ENCODE measurements at places on chromosomes 1 and 21.

GRCh38 chr1:62689524-62689923 is 1.3 kb upstream of the DOCK7 start:
- DNase-seq = no peak

DNA sequence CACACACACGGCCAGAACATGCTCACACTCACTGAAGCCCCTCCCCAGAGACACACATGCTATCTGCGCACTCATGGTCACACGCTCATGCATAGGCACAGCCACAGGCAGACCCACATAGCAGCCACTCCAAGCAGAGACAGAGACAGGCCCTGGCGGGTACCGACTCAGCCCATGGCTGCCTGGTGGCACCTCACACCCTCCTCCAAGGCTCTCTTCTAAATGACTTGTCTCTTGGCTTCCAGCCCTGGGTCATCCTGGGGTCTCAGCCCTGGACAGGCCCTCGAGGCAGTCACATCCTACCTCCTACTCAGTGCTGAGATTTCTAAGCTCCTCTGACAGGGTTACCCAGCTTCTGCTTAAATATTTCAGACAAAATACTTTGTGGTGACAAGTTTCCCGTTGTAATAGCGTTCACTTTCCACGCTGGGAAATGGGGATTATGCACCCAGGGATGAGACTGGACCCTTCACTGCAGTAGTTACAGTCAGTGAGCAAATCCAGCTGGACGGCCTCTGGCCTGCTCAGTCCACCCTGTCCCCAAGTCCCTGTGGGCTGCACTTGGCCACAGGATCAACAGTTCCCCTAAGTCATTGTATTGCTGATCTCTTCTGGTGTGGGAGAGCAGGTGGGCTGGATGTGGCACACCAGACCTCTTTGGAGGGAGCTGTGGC is 2.9 kb upstream of the NFASC start:
- no peak for DNase-seq

- DNase-seq = no peak
Measured at GRCh38 chr1:224860488-224861338, 68.8 kb upstream of the DNAH14 start.

GRCh38 chr1:156876281-156876680 is 15.6 kb downstream of the NTRK1 start:
- peak; percentile 68 for DNase-seq

DNA sequence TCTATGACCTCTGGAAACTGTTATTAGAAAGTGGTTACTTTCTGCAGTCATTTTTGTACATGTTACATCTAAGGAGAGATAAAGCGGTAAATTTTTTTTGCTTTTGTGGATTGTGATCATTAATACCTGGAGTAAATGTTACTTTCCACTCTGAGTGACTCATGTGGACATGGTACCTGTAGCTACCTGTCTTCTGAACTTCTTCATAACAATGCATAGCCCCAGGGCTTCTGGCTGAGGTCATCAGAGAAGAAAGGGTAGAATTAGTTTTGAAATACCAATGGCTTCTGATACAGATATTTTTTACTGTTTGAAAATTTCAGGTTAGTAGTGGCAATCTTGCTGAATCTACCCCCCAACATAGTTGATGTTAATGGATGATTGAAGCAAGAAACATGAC is 489.3 kb downstream of the RWDD3 start:
- DNase-seq = no peak

DNA sequence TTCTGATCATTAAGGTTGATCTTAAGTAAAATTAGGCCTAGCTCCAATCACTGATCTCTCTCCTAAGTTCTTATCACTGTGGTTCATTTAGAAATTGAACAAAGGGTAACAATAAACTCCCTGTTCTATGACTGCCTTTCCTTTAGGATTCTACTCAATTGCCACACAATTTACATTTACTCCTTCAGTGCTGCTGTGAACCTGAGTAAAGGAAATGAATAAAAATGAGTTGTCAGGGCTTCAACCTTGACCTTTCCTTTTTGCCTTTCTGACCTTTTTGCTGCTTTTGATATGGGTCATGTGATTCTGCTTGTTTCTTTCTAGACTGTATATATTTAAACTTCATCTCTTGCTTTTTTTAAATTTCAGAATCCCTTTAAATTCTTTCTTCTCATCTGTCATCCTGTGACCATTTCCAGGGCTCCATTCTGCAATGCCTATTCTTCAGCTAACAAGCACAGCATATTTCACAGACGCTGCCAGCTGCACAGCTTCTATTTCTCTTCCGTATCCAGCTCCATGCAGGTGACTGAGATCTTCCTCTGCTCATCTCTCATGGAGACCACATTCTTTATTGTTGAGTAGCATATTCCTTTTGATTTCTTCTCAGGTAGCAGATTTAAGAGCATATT is 3.2 kb downstream of the LRRC8B start:
- no peak for DNase-seq

DNA sequence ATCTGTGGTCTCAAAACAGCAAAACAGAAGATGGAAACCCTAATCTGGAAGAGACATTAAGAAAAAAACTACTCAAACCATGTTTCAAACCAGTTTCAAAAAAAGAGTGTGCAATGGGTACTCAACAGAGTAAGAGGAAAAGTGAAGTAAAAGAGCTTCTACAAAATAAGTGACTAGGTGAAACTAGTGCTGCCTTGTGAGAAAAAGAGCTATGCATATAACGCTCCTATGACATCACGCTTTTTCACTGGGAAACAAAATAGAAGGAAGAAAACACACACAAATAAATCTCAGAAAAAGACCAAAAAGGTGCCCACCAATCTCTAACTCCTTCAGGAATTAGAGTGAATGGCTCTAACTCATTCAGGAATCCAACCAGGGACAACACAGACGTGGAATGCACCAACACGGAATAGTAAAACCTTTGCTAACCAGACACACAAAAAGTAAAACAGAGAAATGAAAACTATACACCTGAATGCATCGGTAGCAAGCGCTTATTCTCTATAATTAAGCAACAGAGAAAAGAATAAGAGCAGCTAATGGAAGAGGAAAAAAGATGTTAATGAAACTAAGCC is 1.3 kb downstream of the FOXJ3 start:
- DNase-seq = no peak

DNA sequence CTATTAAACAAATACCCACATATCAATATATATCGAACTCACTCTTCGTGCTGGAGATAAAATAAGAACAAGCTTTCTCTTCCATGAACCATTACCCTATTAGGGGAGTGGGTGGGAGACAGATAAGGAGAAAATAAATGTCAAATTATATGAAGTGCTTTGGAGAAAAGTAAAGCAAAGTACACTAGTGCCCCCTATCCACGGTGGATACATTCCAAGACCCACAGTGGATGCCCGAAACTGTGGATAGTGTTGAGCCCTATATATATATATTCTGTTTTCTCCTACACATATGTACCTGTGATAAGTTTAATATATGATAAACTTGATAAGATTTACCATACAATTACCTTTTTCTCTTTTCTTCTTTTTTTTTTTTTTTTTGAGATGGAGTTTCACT is 54.6 kb downstream of the FH start:
- DNase-seq = no peak

GRCh38 chr1:186620566-186621350 is 59.5 kb downstream of the PTGS2 start:
- no peak for DNase-seq

DNA sequence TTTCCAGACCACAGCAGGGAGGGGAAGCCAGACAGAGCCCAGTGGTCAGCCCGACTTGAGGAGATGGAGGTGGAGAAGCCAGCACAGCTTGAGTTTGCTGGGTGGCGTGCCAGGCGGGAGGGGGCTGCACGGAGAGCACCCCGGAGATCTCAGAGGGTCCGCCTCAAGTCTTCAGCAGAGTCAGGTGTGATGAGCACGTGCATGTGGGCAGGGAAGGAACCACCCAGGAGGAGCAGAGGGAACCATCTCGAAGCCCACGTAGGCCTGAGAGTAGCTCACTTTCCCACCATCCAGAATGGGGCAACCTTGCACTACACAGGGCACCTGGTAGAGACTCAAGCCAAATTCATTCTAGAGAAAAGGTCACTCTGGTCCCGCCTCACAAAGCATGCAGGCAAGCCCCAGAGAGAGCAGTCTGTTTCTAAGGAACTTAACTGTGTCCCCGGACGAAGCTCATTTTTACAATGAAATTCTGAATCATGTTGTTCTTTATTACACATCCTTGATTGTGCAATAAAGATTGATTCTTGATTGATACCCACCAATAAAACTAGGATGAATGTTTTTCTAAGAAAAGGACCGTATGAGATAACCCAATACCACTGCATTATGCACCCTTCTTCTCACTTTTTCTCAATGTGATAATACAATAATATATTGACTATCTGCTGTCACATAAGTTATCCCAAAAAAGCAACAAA is 64.2 kb downstream of the FHAD1 start:
- DNase-seq = no peak

DNA sequence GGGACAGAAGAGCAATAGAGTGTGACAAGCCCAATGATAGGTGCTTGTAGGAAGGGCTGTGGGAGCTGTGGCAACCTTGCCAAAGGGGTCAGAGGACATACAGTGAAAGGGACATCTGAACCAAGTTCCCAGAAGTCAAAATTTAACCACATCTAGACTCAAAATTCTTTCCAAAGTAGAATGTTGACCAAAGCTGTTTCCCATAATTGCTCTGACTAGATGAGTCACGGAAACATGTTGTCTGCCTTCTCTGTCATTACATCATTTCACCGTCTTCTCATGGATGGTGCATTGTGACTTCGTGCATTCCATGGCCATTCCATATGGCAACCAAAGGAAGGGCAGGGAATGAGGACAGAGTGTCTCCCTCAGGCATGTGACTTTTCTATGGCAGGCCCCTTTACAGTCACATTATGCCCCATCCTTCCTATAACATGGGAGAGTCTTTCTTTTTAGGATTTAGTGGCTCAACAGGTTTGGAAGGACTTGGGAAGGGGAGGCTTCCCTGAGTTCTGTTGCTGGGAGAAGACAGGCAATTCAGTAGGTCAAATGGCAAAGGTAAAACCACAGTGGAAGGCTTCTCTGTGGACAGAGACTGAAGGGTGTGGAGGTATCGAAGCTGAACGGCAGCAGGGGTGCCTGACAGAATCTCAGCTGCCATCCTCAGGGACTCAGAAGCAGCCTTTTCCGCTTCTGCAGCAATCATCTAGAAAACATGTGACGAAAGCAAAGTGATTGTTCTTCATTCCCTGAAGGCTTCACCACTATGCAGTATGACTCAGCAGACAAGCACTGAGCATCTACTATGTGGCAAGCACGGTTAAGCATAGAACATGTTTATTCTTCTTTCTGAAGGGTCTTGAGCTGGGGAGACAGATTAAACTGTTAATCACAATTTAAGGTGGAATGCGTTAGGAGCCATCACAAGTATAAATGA is 24.7 kb downstream of the NPHS2 start:
- no peak for DNase-seq

DNA sequence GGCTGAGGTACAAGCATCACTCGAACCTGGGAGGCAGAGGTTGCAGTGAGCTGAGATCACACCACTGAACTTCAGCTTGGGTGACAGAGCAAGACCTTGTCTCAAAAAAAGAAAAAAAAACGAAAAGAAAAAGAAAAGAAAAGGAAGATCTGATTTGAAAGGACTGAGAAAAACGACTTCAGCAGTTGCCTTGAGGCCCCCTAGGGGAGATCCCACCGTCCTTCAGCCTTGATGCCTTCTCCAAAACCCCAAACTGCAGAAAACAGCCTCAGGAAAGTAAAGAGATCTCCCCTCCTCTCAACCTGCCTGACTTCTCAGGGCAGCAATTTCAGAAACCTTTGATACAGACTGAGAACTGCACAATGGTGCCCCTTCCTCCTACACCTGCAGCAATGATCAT is 50.9 kb upstream of the BCAR3 start:
- DNase-seq = no peak

DNA sequence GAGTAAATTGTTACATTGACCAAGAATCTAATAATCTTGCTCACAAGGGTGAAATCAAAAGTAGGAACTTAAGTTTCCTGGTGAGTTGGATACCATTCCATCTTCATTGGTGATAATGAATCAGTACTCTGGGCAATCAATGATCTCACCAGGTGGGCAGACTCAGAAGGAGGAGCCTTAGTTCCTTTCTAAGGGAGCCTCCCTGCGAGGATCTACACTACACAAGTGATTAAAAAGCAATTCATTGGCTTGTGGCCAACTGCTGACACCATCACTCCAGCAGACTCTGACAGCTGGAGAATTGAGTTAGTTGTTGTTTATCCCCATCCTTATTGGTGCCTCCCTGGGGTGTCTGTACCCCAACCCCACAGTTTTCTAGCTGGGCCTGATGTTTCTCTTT is 84.1 kb upstream of the VANGL1 start:
- no peak for DNase-seq

GRCh38 chr1:219549215-219549614 is 63.7 kb downstream of the ZC3H11B start:
- no peak for DNase-seq

- no peak for DNase-seq
Measured at GRCh38 chr1:40808909-40809308, 25.3 kb downstream of the KCNQ4 start.
